ENCODE measurements at places on chromosomes 13 and 19.
A peak's percentile ranks its signal among the peaks of the same experiment; 100 is the strongest.

DNA sequence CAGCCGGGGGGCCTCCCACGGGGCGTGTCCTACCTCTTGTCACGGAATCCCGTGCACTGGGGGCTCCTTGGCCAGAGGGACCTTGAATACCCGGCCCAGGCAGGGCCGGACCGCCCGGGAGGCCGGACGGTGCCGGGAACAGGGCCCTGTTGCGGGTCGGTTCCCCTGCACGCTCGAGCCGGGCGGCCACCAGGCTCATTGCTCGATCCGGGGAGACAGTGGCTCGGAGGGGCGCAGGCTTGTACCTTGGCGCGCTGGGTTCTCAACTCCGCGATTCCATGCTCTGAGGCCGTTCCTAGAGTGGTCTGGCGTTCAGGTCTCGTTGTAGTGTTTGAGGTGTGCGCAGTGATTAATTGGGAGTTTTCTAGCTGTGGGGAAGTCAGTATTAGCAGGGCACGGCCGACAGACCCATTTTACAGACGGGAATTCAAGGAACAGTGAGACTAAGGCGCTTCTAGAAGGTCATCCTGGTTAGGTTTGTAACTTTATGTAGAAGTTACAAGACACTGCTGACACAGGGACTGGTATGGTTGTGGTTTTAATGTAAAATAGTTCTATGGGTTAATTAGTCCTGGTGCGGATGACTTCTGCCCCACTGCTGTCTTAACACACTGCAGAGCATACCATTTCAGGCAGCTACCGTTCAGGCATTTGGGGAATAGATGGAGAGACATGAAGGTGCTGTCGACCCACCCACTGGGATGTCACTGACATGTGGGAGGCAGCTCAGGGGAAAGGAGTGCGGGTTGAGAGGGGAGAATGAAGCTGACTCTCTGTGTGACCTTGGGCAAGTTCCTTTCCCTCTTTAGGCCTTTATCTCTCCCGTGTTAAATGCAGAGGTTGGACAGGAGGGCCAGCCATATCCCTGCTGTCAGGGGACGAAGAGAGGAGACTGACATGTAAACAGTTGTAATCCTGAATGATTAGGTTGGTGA is 592 bp downstream of the CLPTM1 start:
- DNase-seq: no peak

GRCh38 chr13:20230913-20231838 is 943 bp downstream of the GJB6 start:
- DNase-seq: no peak

DNA sequence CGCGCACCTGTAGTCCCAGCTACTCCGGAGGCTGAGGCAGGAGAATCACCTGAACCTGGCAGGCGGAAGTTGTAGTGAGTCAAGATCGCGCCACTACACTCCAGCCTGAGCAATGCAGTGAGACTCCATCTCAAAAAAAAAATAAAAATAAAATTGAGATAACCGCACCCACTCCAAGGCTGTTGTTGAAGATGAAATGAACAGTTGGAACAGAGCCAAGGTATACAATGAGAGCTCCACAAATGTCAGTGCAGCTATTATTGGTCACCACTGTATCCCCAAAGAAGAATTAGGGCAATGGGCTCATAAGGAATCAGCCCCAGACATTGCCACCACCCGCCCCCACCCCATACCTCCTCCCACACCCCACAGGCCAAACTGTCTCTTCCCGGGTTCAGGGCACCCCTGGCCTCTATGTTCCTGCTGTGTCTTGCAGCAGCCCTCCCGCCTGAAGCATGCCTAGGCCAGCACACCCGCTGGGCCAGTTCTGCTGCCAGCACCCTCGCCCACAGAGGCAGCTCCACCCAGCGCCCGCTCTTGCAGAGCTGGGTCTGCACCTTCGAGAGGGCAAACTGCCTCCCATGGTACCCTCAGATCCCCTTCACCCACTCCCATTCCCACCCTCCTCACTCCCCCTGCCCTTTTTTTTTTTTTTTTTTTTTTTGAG is 3.5 kb upstream of the S1PR5 start:
- no peak for DNase-seq

GRCh38 chr19:43362179-43362578 is 8.7 kb downstream of the CD177 start:
- DNase-seq: no peak

GRCh38 chr19:39247701-39248664 is 673 bp downstream of the IFNL4 start:
- DNase-seq: no peak

DNA sequence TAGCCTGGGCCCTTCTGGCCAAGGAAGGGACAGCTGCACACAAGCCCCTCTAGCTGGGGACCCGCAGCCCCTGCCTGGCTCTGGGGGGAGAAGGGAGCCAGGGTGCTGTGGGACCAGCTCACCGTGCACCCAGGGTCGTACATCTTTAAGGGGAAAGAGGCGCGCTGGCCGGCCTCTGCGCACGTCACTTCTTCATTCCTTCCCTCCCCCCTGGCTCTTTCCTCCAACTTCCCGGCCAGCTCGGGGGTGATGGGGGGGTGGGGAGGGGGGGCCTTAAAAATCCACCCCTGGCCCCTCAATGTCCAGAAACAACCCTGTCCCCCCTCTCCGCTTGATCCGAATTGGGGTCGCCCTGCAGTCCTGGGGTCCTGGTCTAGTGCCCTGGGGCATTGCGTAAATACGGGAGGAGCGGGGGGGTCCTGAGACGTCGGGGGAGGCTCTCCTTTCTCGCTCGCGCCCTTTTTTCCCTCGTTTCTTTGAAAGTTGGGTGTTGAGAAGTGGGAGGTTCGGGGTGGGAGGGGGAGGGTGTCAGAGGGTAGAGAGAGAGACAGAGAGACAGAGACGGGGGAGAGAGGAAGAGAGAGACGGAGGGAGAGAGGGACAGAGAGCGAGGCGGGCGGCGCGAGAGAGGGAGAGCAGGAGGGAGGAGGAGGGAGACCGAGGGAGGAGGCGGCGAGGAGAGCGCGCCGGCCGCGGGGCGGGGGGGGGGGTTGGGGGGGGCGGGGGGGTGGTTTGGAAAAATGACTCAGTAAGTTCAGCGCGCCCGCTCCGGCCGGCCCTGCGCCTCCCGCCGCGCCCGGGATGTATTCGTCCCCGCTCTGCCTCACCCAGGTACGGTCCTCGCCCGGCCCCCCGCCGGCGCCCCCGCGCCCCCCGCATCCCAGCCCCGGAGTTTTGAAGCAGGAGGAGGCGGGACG is at the start of gene NFIC:
NFIC (plus strand) TSS at position 748 of the 917 bp plus-strand sequence; CDS start at position 802, 54 bp downstream.
- peak; percentile 83 for DNase-seq

DNA sequence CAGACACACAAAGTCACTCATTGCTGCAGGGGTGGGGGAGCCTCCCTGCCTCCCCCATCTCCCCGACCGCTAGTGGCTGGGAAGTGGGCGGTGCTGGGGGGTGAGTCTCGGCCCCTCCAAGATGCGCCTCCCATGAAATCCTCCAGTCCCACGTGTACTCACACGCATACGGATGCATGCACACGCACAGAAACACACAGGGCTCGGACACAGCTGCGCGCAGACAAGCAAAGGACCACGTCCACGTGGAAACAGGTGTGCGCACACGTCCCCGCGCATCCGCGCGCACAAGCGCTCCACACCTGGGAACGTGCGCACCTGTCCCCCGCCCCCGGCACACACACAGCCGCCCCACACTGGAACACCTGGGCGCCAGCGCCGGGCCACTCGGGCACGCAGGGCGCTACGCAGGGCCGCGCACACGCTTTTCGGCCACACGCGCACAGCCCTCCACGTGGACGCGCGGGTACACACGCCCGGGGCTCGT is 687 bp downstream of the MATK start:
- DNase-seq: no peak

- no peak for DNase-seq
Observed at GRCh38 chr13:79621449-79621848, 140.5 kb downstream of the NDFIP2 start.

- DNase-seq: no peak
Observed at GRCh38 chr19:16893686-16893989, 4.8 kb downstream of the F2RL3 start.

DNA sequence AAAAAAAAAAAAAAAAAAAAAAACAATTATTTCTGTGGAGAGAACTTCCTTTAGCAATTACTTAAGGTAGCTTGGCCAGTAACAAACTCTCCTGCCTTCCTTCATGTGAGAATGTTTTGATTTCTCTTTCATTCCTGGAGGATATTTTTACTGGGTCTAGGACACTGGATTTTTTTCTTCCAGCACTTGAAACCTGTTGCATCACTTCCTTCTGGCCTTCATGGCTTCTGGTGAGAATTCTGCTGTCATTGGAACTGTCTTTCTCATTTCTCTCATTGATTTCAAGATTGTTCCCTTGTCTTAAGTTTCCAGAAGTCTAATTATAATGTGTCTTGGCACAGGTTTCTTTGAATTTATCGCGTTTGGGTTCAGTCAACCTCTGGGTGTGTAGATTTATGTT is 19.3 kb upstream of the RAB20 start:
- no peak for DNase-seq

- DNase-seq: no peak
Observed at GRCh38 chr13:73532987-73533510, 474.2 kb downstream of the KLF5 start.

- DNase-seq: no peak
Observed at GRCh38 chr13:95643571-95643935, 953 bp downstream of the DZIP1 start.

GRCh38 chr19:11927227-11927626 is 2.3 kb downstream of the ZNF700 start:
- no peak for DNase-seq

DNA sequence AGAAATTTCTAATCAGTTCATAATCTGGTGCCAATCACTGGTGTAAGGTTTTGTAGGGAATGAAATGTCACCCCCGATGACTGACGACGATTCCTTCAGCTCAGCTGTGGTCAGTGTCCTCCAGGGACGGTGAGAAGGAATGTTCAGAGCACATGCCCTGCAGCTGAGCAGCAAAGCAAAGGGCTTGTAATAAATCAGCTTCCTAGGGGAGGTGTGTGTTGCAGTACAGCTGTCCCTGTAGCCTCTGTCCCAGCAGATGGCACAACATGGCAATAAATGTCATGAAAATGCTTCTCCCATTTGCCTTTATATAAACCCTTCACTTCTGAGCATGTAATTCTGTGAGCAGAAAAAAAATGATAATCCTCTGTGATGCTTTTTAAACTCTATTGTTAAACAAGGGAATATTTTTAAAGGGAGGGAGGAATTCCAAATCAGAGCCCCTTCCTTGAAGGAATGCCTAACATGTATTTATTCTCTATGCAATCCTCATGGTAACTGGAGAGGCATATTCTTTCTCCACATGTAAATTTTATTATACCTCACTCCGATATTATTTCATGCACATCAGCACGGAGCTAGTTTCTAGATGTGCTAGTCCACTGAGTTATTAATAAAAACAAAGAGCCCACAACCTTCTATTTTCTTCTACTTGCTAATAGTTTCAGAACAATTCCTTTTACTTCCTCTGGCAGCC is 102.5 kb downstream of the FAM216B start:
- DNase-seq: no peak

- DNase-seq: no peak
Observed at GRCh38 chr13:56189978-56190377, 950.7 kb upstream of the PRR20A start.

- peak; percentile 52 for DNase-seq
Observed at GRCh38 chr19:1445185-1445931, 4.6 kb upstream of the APC2 start.

- no peak for DNase-seq
Observed at GRCh38 chr19:3269916-3270671, 45.6 kb downstream of the CELF5 start.

DNA sequence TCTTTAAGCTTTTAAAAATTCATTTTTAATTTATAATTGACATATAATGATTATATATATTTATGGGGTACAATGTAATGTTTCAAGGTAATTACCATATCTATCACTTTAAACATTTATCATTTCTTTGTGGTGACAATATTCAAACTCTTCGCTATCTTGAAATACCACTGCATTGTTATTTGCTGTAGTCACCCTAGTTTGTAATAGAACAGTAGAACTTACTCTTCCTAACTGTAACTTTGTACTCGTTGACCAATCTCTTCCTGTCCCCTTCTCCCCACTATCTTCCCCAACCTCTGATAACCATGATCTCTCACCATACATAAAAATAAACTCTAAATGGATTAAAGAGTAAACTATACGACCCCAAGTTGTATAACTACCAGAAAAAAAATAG is 20.4 kb downstream of the COG6 start:
- no peak for DNase-seq

DNA sequence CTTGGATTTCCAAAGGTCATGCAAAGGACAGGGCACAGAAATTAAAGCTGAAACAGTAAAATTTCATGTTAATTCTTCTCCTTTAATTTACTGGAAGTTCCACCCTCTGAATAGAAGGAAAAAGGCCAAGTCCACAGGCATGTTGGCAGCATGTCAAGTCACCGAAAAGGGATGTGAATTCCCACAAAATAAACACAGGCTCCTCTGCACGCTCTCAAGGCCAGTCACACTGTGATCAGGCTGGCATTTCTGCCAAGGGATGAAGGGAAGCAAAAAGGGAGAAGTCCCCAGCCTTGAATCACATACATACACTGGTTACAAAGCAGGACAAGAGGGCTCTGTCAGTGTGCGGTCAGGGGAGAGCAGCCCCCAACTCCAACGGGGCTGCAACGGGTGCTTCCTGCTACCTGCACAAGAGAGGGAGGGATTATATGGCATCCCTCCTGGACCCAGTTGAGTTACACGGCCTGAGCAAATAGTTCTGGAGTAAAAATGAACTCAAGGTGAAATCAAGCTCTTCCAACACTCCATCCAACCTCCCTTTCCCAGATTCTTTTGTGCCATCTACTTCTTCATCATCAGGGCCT is 6.9 kb downstream of the DCLK1 start:
- peak; percentile 22 for DNase-seq

- no peak for DNase-seq
Observed at GRCh38 chr13:80035096-80035495, 305.8 kb downstream of the SPRY2 start.

GRCh38 chr13:108269601-108270328 is at the start of gene TNFSF13B:
TSS of gene TNFSF13B (plus strand) at chr13:108269718. CDS start at chr13:108269896, 178 bp downstream.
- peak; percentile 28 for DNase-seq

DNA sequence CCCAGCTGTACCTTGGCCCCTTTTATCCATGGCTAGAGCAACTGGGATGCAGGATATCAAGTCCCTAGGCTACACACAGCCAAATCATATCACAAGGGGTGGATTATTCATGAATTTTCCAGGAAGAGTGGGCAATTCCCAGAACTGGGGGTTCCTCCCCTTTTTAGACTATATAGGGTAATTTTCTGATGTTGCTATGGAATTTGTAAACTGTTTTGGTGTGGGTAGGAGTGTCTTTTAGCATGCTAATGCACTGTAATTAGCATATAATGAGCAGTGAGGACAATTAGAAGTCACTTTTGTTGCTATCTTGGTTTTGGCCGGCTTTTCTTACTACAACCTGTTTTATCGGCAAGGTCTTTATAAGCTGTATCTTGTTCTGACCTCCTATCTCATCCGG is 18.0 kb upstream of the IGFL4 start:
- no peak for DNase-seq

DNA sequence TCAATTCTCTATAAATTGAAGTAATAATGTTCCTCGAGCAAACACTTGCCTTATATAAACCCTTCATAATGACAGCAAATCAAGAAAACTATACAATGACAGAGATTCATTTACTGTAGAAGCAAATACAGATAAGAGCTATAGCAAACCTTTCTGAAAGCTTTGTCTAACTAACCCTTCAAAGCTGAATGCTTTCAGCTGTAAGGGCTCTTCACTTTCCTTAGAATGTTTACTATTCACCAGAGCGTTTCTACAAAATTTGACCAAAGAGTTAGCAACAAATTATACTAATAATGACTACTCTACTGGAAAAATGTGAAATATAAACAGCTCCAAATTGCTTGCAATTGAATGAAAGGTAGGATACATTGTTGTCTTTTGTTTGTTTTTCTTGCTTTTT is 218.1 kb downstream of the SLITRK5 start:
- no peak for DNase-seq

- DNase-seq: peak; percentile 52
Observed at GRCh38 chr19:46975925-46976782, 43.5 kb upstream of the NPAS1 start.

- no peak for DNase-seq
Observed at GRCh38 chr13:94162289-94162688, 317.2 kb downstream of the DCT start.
